Upper lobe of left lung (tissue), 6 donors: ENCODE measurements at places on chromosomes 6 and 20. TPM values are rescaled to one million over a fixed set of nuclear protein-coding genes. Genes with fewer than 3 reads are reported as not detected.

The KCNS1 gene
- total RNA-seq: 3.9 TPM

The IRF4 gene
- total RNA-seq: 7.1 TPM

The C20orf141 gene
- not detected for total RNA-seq

The CDSN gene
- total RNA-seq: not detected

The COL9A1 gene
- total RNA-seq: not detected

The BNIP5 gene
- total RNA-seq: not detected

The NFATC2 gene
- total RNA-seq: 7.6 TPM

The UBD gene
- total RNA-seq: not detected

The ASCC3 gene
- total RNA-seq: 27.5 TPM

The ELOVL4 gene
- not detected for total RNA-seq

The C20orf202 gene
- total RNA-seq: 0.80 TPM

The SYCP2 gene
- 1.1 TPM for total RNA-seq

The SRSF6 gene
- 99.5 TPM for total RNA-seq

The OR2J3 gene
- not detected for total RNA-seq

The NOTCH4 gene
- 125 TPM for total RNA-seq

The DPPA5 gene
- total RNA-seq: not detected

The SLC44A4 gene
- 30.2 TPM for total RNA-seq
